ENCODE measurements at places on chromosomes 6 and 20.
A peak's percentile ranks its signal among the peaks of the same experiment; 100 is the strongest.

DNA sequence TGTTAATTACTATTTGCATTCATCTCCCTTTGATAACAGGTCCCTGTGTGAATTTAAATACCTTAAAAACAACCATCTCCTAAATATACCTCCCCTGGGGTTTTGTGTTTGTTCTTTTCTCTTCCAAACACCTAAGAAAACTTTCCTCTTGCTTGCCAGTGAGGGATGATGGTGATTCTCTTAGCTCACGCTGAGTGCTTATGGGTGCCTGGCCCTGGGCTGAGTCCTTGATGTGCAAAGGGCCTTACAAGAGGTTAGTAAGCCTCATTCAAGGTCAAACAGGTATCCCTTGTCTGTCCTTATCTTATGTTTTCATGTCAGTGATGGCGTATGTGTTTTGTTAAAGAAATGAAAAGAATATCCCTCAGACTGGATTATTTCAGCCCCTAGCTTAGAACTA is 76.3 kb downstream of the SYCP2L start:
- no peak for DNase-seq

DNA sequence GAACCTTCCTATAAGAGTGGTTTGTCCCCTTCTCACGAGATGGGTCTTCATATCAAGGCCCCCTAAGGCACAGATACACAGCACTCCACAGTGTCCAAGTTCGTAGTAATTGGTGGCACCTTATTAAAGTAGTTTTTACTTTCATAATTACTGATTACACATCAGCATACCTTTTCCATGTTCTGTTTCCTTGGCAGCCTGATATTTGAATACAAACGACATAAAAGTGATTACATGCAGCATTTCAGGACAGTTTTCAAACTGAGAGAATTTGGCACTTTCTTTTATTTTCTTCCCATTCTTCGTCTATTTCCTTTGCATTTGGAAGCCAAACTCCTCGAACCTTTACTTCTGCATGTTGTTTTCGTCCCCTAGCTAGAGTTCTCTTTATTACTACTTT is 139.7 kb downstream of the MTHFD1L start:
- DNase-seq = no peak

GRCh38 chr20:62914436-62914835 is 11.9 kb downstream of the DIDO1 start:
- no peak for DNase-seq

GRCh38 chr6:10582774-10583508 is 61.8 kb downstream of the GCNT2 start:
- DNase-seq = no peak

DNA sequence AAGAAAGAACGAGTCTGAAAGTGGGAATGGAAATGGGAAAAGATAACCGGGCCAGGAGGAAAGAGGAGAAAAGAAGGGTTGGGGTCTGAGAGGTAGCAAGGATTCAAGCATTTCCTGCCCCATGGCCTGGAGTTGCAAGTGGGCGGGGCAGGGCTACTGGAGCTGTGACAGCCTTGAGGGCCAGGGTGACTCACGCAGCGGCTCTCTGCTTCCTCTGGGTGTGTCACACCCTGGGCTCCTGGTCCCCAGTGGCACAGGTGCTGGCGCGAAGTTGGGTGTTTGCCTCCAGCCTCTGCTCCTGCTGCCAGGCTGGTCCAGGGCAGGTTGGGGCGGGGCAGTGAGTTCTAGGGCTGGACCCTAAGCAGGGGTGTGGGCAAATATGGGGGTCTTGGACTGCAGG is 3.3 kb upstream of the ULBP3 start:
- peak; percentile 61 for DNase-seq

GRCh38 chr20:53751620-53752318 is 158.1 kb upstream of the ZNF217 start:
- no peak for DNase-seq

DNA sequence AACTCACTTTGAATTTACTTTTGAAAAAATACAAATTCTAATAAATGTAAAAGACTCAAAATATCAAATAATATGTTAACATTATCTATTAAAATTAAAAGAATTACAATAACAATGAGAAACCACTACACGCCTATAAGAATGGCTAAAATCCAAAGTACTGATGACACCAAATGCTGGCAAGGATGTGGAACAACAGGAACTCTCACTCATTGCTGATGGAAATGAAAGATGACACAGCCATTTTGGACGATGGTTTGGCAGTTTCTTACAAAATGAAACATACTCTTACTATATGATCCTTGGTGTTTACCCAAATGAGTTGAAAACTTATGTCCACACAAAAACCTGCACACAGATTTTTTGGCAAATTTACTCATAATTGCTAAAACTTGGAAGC is 15.6 kb upstream of the STX11 start:
- DNase-seq = no peak

- no peak for DNase-seq
These were observed 15.5 kb downstream of the CRNKL1 start for GRCh38 chr20:20036756-20037155.

- DNase-seq = no peak
These were observed 25.7 kb downstream of the NTSR1 start for GRCh38 chr20:62734326-62734725.

GRCh38 chr6:98047164-98047563 is 764.1 kb upstream of the MMS22L start:
- no peak for DNase-seq

DNA sequence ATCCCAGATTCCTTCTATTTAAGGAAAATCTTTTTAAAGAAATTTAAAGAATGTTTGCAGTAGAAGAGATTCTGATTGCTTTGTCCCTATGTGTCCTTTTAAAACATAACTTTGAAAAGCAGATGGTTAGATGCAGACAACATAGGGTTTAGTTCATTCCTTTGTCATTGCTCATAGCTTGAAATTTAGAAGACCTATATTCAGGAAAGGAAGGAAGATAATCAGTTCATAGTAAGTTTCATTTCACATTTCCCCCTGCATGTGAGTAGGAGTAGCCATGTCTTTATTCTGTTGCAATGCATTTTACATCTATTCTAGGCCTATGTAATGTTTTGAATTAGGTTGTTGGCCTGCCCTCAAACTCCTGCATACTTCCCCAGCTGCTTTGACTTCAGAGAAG is 197.9 kb upstream of the GRIK2 start:
- DNase-seq = no peak

GRCh38 chr20:34880215-34880850 is 3.9 kb downstream of the ACSS2 start:
- no peak for DNase-seq

DNA sequence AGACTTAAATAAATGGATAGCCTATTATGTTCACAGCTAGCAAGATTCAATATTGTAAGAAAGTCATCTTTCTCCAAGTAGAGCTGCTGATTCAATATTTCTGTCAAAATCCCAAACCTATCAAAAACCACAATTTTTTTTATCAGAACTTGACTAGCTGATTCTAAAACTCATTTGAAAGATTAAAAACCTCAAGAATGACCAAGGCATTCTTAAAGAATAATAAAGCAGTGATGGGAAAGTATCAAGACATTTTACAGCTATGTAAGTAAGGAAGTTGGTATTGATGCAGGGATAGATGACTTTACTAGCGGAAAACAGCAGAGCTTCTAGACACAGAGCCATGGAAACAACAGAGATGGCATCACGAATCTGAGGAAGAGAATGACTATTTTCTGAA is 64.7 kb downstream of the SAMD3 start:
- DNase-seq = no peak

DNA sequence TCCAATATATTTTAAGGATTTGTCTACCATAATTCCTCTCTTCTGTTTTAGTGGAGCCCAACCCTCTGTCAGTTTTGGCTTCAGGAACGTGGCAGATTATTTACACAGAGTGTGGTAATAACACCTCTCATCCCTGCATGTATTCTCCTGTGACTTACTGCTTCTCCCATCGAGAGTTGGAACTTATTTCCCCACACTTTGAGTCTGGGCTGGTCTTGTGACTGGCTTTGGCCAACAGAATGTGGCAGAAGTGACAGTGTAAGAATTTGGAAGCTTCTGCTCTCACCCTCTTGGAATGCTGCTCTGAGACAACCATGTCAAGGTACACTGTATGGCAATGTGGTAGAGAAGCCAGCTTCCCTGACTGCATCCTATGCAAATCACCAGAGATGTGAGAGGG is 407.7 kb downstream of the EPM2A start:
- no peak for DNase-seq

DNA sequence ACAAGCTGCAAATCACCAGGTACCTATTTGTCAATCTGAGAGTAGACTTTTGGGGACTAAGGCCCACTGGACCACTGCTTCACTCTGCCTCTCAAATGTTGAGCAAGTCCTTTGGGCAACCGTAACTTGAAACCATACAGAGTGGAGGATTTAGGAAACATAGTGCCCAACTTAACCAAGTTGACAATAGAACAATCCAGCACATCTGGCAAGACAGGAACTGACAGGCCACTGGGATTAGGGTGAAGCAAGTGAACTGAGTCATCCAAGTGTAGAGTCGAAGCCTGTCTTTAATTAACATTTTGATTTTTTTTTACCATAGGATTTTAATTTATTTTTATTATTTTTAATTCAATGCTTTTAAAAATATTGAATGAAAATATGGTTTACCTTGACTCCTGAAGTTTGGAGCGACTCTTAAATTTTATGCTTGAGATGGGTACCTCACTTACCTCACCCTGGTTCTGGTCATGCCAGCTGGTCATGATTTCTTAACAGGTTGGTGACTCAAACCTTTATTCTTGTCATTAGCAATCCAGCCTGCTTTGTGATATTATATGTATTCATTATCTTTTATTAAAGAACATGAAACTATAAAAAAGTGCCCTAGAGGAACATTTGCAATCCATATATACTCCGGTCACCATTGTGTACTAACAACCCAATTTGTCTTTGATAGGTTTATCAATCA is 312.1 kb upstream of the DEFB112 start:
- DNase-seq = no peak

GRCh38 chr6:167027772-167028171 is 28.6 kb downstream of the CEP43 start:
- no peak for DNase-seq

DNA sequence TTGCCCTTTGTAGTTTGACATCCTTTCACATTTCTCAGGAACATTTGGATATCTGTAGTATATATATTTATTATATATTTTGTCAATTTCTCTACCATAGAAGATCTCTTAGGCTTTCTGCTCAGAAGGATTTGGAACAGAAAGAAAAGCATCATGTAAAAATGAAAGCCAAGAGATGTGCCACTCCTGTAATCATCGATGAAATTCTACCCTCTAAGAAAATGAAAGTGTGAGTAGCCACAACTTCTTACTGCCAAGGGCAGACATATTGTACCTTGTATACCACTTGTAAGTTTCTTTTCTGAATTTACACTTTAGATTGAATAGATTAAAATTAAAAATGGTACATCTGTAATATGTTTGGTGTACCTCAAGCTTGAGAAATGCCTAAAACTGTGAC is 31.2 kb downstream of the TPX2 start:
- DNase-seq = no peak

GRCh38 chr6:137783710-137784109 is 83.3 kb upstream of the TNFAIP3 start:
- no peak for DNase-seq

DNA sequence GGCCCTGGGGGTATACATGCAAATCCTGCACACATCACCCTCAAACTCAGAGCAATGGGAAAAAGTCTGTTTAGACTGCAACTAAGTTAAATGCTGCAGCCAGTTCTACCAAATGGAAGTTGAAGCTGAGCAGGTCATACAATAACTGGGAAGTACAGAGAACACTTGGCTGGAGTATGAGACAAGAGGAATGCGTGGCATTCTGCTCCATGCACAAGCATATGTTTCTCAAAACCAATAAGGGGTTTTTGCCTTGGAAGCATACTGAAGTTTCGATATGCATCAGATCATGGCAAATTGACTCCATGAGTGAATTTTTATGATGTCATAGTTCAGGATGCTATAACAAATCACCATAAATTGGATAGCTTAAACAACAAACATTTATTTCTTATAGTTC is 193.8 kb downstream of the COL12A1 start:
- no peak for DNase-seq

GRCh38 chr6:101117393-101118135 is 236.4 kb upstream of the ASCC3 start:
- DNase-seq = no peak

- no peak for DNase-seq
These were observed 12.3 kb downstream of the TMEM30A start for GRCh38 chr6:75272145-75272840.

GRCh38 chr20:2729791-2730190 is 37.2 kb downstream of the EBF4 start:
- DNase-seq = no peak

- no peak for DNase-seq
These were observed 75.5 kb upstream of the ELOVL5 start for GRCh38 chr6:53424300-53424699.

DNA sequence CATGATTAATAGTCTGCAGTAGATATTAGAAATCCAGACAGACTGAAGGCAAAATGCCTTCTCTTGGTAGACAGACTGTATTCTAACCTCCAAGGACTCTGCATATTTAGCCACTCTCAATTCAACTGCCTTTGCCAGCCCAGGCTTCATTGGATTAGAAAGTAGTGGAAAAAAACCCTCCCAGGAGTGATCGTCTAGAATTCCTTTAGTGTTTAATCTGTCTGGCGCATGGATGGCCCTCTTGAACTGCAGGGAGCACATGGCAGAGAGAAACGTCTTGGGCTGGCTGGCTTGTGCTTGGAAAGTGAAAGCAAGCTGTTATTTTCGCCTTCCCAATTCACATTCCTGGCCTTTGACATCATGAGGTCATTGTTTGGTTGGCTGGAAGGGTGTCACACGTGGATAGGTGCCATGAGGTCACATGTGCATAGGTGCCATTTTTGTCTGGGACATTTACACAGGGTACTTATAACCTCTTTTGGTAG is 30.9 kb upstream of the NEDD9 start:
- no peak for DNase-seq

- DNase-seq = no peak
These were observed 55.3 kb upstream of the FAM83D start for GRCh38 chr20:38870733-38871559.

DNA sequence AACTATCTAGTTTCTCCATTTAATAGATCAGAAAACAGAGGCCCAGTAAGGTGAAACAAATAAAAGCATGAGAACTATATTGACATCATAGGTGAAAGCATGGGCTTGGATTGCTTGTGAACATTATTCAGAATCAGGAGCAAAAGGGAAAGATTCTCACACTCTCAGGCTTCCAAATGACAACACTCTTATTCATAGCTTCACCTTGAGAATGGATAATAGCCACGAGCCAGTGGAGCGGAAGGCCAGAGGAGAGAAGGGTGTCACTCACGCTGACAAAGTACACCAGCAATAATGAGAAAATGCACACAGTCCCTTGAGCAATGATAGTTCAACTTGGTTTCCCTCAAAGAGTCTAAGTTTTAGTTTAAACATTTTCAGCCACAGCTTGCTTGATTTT is 339.0 kb downstream of the TPBG start:
- no peak for DNase-seq

DNA sequence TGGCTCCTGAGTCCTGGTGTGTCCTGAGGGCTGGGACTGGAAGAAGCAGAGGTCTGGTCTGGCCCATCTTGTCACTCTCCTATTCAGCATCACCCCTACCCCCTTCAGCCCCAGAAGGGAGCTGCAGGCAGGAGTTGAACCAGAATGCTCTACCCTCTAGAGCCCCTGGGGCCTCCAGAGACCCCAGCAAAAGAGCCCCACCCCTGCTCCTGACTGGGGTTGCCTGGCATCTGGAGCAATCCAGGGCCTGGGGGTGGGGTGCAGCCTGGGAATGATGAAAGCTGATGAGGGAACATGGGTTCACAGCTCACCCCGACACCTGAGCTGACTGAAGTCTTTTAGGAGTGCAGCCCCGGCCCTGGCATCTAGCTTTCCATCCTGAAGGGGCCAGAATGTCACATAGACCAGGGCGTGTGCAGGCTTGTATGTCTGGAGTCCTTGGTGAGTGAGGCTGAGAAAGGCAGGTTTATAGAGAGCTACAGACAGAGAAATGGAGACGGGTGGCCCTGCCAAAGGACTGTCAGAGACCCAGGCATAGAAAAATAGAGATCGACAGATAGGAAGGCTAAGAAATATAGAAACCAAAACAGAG is 12.2 kb downstream of the FGD2 start:
- no peak for DNase-seq
